Endothelial cell of umbilical vein (primary cell): ENCODE measurements at places on chromosomes 7 and 10.

GRCh38 chr10:78337016-78337415, 303.4 kb downstream of the RPS24 start:
- no peak for DNase-seq

- no peak for DNase-seq
Measured at GRCh38 chr10:46222364-46222935, 64.3 kb upstream of the ANTXRL start.

GRCh38 chr10:46545861-46546590, 10.4 kb downstream of the GPRIN2 start:
- no peak for DNase-seq

DNA sequence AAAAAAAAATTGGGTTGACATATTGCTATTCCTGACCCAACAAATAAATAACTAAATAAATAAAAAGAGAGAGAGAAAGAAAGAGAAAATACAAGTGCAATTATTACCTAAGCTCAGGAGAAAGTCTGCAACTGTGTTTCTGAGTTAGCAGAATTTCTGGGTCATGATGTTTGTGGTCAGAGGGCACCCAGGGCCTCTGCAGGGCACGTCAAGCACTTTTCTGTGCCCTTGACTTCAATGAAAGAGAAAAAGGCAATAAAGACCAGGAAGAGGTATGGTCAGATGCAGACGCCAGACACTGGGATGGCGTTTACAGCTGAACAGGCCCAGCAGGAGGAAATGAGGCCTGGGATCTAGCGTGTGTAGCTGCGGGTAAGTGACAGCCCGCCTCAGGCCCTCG, 160.9 kb upstream of the GDF10 start:
- no peak for DNase-seq

- no peak for DNase-seq
Measured at GRCh38 chr10:71726580-71727104, 7.1 kb upstream of the C10orf105 start.

GRCh38 chr7:55069271-55069792, 50.5 kb downstream of the EGFR start:
- DNase-seq, result no peak

DNA sequence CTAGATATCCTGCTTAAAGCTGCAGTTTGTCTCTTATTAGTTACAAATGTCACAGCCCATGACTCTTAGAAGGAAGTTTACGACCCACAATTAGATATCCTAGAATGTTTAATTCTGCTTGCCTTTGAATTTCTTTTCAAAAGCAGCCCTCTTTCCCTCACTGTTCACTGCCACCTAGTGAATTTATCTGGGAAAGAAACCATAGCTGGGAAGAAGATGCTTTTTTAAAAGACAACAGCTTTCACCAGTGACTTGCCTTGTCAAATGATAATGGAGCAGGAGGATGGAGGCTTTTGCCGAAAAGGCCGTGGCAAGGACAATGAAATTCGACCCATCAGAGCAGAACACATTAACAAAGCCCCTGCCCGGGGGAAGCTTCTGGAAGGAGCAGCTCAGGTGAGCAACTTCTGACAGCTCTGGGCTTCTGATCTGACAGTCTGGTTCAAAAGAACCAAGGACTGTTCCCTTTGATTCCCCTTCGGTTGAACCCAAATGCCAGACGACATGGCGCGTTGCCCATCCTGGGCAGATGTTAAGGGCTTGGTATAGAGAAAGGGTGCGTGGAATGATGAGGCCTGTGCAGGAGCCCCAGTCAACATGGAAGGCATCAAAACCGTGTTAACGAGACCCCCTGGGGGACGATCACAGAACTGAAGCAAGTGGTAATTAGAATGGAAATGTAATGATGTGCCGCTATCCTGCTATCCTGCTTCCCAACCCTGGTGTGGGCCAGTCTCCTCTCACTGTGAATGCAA, 236.8 kb downstream of the FRMD4A start:
- DNase-seq, result peak; percentile 68

- no peak for DNase-seq
Measured at GRCh38 chr10:75375838-75376237, 25.7 kb downstream of the ZNF503 start.

DNA sequence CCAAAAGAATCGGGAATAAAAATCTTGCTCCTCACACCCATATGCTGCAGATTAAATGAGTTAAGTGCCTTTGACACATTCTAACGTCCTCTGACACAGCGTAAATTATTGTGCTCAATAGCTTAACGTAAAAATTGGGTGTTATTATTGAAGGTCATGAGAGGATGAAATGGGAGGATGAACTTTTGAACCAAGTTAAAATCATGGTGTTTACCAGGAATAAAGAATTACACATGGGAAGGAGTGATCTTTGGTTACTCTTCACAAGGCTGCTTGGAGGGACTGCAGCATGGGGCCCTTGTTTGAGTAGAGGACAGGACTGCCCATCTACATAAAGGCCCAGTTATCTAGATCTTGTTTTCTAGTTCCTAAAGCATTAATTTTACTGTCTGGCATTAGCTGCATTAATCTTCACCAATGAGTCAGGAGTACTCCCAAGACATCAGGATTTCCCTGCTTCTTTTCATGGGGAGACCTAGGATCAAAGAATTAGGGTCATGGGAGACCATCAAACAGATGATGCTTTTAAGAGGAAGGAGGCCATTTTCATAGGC, 84.9 kb upstream of the PRR15 start:
- no peak for DNase-seq
